ENCODE measurements at places on chromosomes 2 and 18.

DNA sequence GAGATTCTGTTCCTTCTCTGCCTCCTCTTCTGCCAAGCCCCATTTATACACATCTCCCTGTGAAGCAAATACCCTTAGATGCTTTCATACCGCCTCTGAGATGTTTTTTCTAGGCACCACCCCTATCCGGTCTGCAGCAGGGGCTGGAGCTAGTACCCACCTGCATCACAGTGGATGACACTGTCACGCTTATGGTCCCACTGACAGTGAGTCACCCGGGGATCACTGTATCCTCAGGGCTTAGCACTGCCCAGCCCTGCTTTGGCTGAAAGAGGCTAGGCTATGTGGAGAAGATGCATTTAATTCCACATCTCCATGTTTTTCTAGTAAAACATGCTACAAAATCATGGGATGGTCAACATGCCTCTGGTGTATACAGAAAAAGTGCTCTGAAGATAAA is 9.9 kb downstream of the FABP1 start:
- no peak for DNase-seq

DNA sequence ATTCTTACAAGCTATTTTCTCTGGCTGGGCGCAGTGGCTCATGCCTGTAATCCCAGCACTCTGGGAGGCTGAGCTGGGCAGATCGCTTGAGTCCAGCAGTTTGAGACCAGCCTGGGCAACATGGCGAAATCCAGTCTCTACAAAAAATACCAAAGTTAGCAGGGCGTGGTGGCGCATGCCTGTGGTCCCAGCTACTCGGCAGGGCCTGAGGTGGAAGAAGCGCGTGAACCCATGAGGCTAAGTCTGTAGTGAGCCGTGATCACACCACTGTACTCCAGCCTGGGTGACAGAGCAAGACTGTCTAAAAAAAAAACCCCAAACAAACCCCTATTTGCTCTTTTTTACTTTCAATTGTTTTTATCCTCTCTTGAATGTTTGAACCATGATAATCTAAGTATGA is 37.0 kb downstream of the PPP4R1 start:
- DNase-seq = no peak

- DNase-seq = peak; percentile 63
Observed at GRCh38 chr2:237297421-237298150, 116.4 kb downstream of the COL6A3 start.

DNA sequence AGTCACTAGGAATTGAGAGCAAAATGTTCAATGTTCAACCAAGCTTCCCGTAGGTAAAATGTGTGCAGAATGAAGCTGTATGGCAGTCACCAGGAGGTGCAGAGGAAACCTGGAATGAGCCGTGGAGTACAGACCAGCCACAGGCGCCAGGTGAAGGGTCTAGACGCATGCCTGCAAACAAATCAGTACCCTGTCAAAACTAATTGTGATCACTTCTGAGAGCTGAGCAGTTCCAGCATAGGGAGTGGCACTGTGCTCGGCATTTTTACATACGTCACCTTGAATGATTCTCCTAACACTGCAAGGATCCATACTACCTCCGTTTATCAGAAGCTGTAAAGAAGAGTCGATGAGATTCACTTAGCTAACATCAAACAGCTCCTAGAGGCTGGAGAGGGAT is 346.1 kb upstream of the ID2 start:
- DNase-seq = no peak

GRCh38 chr18:54263904-54264336 is 5.4 kb upstream of the POLI start:
- no peak for DNase-seq

DNA sequence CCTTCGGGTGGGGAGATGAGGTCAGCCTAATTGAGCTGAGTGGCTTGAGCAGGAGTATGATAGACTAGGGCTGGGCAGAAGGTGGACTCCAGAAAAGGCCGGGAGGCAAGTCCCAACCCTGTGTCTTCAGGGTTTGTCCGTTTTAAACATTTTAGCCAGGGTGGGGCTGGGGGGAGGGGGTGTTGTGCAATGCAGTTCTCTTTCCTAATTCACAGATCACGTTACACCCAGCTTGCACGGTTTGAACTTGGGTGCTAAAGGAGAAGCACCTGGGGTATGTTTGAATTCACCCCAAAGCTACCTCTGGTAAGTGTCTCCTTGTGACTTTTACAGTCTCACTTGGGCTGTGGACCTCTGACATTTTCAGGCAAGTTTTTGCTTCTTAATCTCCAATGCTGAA is 233.3 kb downstream of the AGAP1 start:
- DNase-seq = no peak

GRCh38 chr2:72952961-72953360 is 35.6 kb downstream of the EMX1 start:
- DNase-seq = no peak

- DNase-seq = no peak
Observed at GRCh38 chr2:218015586-218016521, 13.1 kb upstream of the TNS1 start.

DNA sequence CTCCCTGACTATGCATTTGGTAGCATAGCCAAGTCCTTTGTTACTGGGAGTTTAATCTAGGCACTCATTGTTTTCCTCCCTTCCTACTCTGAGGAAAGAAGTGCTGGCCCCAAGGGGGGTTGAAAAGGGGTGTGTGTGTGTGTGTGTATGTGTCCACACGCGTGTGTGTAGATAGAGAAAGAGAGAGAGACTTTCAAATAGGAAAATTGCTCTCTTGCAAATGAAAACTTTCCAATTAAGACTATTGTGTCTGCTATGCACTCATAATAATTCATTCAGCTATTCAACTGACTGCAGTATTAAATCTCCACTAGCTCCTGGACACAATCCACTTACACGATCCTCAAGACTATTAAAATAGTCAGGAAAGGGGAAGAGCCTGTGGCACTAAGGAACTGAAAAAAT is 92.9 kb upstream of the CSRNP3 start:
- DNase-seq = no peak
